ENCODE measurements at places on chromosomes 6 and 20.

DNA sequence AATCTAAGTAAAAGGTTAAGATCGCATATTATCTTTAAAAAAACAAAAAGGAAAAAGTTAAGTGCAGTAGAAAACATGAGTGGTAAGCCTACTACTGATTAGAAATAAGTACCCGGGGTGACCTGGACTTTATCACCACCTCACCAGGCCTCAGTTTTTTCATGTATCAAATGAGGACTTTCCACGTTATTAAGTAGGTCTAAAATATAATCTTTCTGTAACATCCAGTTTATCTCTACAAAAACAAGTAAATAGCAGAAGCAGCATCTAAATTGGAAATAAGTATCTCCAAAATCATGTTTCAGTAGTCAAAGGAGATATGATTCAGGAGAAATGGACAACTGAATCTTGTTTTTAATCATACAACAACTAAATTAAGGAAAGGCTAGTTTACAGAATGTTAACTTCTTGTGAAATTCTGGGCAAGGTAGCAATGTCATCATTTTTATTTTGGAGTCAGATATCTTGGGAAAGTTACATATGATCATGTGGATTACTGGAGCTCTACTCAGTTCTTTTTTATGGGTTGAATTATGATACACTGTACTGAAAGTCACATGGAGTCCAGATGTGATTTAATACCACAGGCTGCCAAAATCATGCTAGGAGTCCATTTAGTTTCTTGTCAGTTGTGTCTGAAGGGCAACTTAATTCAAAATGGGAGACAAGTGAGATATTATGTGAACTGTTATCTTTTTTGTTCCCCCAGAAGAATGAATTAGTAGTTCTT lies 114.7 kb upstream of the PRL start:
- DNase-seq: peak; percentile 52

DNA sequence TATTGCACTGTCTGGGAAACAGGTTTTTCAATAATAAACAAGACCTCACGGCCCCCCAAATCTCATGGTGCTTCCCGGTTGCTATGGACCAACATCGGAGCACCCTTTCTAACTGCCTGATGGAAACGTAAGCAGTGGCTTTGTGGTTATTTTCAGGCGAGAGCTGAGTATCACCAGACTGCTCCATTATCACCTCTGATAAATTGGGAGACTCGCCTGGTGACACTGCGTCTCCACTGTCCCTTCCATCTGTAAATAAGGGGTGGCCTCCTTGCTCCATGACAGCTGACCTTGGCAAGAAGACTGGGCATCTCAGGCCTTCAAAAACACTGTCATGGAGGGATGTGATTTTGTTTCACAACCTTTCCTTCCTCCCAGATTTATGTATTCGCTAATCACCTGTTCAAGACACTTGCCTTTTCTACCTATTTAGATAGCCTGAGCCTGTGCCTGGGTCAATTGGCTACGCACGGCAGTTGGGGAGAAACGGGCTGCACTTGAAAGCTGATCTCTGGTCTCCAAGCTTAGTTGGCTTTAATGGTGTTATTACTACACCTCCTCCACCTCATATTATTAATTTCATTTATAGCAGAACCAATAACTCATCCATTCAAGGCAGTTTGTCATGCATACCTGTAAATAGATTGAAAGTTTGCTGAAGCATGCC lies 17.7 kb upstream of the CDH4 start:
- no peak for DNase-seq

GRCh38 chr6:81859884-81860283 lies 107.4 kb upstream of the TENT5A start:
- DNase-seq: no peak

DNA sequence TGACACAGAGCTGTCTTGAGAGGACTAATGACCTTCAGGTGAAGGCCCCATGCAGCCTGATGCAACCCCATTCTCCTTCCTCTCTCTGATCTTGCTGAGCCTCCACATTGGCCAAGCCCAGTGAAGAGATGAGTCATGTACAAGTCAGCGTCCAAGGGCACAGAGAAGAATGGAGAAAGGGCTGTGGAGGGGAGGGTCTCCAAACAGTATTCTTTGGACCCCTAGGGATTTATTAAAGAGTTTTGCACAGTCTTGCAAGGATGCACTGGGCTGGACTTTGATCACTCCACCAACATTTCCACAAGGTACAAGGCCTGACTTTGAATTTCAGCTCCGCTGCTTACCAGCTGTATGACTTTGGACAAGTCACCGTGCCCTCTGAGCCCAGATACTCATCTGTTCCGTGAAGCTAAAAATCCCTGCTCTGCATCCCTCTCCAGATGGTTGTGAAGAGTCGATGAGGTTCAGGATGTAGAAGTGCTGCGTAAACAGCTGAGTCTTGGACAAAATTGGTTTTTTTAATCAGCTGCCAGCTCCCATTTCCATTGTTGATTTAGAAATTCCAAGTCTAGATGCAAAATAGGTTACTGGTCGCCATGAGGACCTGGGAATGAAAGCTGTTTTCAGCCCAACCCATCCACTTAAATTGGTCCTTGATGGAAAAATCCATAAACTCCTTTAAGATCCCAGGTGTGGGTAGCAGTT lies 14.1 kb upstream of the KCNG1 start:
- peak; percentile 44 for DNase-seq

- no peak for DNase-seq
These were observed 8.2 kb upstream of the ADGRF4 start for GRCh38 chr6:47690214-47690613.

DNA sequence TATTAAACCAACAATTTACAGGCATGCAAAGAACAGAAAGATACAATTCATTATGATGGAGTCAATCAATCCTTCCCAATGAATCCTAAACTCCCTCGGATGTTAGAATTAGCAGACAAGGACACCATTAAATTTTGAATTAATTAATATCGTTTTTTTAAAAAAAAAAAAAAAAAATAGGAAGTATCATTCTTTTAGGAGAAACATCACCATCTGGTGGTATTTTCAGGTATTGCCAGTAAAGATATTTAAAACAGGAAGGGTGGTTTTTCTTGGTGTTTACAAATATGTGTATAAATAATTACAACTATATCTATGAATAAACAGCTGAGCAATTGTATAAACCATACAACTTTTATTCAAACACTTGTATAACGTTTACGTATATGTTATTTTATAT lies 564.4 kb downstream of the HAO1 start:
- DNase-seq: peak; percentile 18

GRCh38 chr20:24018796-24019195 lies 30.2 kb upstream of the GGTLC1 start:
- DNase-seq: no peak

DNA sequence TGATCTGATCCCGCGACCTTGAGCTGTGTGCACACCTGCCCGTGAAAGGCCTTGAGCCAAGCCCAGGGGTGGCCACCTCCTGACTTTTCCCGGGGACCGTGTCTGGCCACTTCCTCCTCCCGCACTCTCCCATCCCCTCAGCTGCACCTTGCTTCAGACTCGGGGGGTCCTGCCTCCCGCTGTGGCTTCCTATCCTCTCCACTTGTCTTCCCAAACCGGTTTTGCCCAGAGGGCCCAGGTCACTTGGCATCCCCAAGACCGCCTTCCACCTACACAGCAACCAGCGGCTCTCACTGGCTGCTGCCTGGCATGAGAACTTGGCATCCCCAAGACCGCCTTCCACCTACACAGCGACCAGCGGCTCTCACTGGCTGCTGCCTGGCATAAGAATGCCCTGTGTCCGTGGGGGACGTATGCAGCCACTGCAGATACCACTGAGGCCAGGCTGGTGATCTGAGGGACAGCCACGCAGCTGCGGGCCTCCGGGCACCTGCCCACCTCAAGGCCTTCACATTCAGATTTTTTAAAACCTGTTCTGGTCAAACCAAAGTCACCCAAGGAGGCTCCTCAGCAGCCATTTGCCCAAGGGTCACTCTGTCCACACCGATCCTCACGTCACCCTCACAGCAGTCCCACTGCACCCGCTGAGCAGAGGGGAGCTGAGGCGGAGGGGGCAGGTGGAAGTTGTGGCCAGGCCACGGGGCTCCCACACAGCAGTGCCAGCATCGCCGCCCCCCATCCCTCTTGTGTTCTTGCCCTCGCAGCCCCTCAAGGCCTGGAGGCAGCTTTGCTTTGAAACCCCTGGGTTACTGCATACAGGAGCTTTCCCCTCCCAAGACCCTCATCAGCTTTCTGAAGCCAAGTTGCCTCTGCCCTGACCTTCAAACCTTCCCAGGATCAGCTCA lies 245.5 kb downstream of the TAF4 start:
- no peak for DNase-seq

GRCh38 chr20:21315138-21315537 lies 12.0 kb downstream of the XRN2 start:
- DNase-seq: peak; percentile 72

DNA sequence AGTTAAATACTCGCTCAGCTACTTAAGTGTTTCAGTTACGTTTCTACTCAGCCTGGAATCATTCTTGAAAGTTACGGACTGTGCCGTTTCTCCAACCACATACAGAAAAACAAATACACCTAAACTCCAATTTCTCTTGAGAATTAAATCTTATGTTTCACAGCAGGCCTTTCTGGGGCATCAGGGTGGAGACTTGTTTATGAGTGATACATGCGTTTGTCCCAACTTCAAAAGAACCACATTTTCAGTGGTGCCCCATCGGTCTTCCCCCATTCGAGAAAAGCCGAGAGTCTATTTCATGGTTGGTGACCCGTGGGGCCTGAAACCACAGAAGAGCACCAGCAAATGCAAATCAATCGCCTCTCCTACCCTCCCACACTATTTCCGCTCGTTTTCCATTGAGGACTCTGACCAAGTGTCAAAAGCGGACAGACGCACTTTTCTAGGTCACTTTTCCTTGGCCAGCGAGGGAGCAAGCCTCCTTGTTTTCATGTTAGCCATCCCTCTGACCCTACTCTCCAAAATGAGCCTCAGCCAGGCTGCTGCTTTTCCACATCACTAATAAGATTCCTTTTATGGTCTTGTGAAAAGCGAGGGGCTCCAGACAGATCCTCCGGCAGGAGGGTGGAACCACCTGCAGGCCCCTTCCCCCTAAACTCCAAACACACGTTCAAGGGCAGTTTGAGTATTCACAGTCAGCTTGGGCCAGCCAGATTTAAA lies 3.1 kb downstream of the JAG1 start:
- DNase-seq: peak; percentile 20

DNA sequence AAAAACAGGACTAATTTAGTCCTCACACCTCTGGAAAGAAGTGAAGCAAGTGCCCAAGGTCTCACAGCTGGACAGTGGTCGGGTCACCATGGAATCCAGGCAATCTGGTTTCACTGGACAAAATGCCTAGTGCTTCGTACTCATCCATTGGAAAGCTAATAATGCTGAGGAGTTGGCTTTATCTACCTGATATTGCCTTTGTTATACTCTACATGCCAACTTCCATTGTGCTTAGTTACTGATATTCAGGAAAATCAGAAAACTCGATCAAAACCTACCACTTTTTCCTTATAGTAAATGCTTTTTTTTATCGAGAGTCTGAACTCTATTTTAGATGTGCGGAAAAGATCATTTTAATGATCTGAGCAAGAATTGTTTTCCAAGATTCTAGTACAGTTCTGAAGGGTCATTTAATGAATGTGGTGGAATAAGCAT lies 966 bp downstream of the CFAP206 start:
- DNase-seq: no peak

- DNase-seq: peak; percentile 5
These were observed 25.8 kb downstream of the NKAIN2 start for GRCh38 chr6:123829302-123829953.

DNA sequence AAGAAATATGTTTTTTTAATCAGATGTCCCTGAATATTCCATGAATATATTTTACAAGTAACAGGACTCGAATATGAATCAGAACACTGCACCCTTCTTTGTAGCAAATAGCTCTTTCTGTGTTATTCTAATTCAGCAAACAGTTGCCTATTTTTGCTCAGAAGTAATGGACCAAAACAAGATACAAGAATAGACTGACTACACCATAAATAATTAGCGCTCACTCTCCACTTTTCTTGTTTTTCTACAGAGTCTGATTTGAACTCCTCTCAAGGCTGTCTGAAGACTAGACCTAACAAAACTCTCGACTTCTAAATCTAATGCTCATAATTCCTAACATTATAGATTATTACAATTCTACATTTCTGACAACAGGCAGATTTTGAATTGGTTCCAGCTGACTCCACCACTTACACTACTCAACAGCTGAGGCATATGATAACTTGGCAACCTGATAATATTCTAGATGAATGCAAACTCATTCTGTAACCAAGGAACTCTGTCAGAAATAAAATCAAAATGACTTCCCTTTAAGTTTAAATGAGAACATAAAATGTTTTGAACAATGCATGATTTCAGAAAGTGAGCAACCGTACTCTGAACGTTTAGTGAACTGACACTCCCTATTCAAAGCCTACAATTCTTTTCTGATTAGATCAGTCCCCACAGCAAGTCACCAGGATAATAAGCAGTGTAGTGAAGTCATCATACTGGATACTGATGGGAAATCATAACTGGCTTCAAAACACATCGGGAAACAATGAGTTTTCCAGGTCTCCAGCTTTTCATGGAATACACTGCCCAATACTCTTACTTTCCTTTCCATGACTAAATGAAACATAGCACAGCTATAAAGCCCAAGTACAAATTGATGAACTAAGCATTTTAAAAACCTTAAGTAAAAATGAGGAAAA lies 114.2 kb upstream of the BEND6 start:
- DNase-seq: peak; percentile 84

DNA sequence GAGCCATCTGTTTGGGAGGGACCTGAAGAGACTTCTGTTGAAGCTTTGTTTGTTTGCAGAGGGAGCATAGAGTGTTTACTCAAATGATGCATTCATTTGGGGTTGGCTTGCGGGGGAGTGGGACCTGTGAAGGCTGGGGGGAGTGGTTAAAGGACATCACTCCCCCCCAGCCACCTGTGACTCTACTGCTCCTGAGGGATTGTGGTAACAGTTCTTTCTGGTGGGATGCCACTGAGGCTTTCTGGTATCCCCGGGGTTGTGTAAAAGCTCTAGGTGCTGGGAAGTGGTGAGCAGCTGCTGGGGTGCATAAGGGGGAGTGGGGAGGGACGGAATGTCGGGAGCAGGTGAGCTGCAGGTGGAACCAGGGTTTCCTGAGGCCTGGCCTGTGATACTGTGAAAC lies 239.2 kb upstream of the QKI start:
- DNase-seq: no peak

DNA sequence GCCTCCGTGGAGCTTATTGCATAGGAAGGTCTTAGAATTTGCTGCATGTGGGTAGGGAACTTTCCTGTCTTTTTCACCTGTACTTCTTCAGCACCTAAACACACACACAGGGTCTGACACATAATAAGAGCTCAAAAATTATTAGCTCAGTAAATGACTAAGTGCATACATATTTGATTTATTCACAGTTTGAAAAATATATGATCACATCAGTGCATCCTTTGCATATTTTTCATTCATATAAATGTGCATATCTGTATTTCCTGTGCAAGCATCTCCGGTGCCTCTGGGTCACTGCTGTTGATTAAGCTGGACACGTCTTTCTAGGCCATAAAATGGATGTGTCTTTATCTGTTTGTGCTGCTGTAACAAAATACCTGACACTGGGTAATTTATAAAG lies 234.7 kb downstream of the UST start:
- peak; percentile 53 for DNase-seq

GRCh38 chr20:52087471-52087870 lies 104.1 kb downstream of the ZFP64 start:
- DNase-seq: peak; percentile 7

GRCh38 chr6:17047889-17048288 lies 54.0 kb upstream of the STMND1 start:
- DNase-seq: no peak

GRCh38 chr20:5072756-5073659 lies 46.8 kb downstream of the PCNA start:
- DNase-seq: peak; percentile 89
